ENCODE measurements at places on chromosomes 12 and 14. TPM values are rescaled to one million over a fixed set of nuclear protein-coding genes. Genes with fewer than 3 reads are reported as not detected.

Gene CISTR
- total RNA-seq: not detected

Gene TMEM132C
- total RNA-seq: 16.5 TPM

Gene RNASE3
- 0.31 TPM for total RNA-seq

Gene SPATS2
- 11.9 TPM for total RNA-seq

Gene BCL2L14
- 0.95 TPM for total RNA-seq

Gene STAC3
- 5.9 TPM for total RNA-seq

Gene PARPBP
- 1.7 TPM for total RNA-seq

Gene SDR9C7
- total RNA-seq: not detected

Gene GPRC5D
- total RNA-seq: not detected

Gene RPL10L
- not detected for total RNA-seq

Gene VASH1
- 22.9 TPM for total RNA-seq

Gene TAS2R8
- total RNA-seq: not detected

Gene SDS
- total RNA-seq: 0.20 TPM

Gene ADGRD1
- total RNA-seq: 85.6 TPM

Gene NPAS3
- 0.48 TPM for total RNA-seq

Gene LUM
- 593 TPM for total RNA-seq

Gene TOGARAM1
- 18.0 TPM for total RNA-seq

Gene CCDC177
- total RNA-seq: not detected

Gene KNTC1
- 34.0 TPM for total RNA-seq

Gene TEX22
- total RNA-seq: 0.40 TPM

Gene KLRC4
- 0.91 TPM for total RNA-seq

Gene NELL2
- total RNA-seq: 15.9 TPM

Gene GLT1D1
- total RNA-seq: 7.0 TPM

Gene CLECL1
- total RNA-seq: 2.1 TPM

Gene CAMKK2
- 45.8 TPM for total RNA-seq

Gene ALDH1L2
- total RNA-seq: 6.8 TPM

Gene PRB2
- total RNA-seq: not detected

Gene RNF212B
- not detected for total RNA-seq

Gene TRIP11
- total RNA-seq: 56.4 TPM

Gene RTL1
- total RNA-seq: not detected

Gene CKB
- total RNA-seq: 265 TPM

Gene NOXRED1
- 0.43 TPM for total RNA-seq

Gene NANOG
- total RNA-seq: 0.49 TPM

Gene TMEM121
- 3.0 TPM for total RNA-seq

Gene DAO
- not detected for total RNA-seq

Gene CLEC4D
- 4.5 TPM for total RNA-seq

Gene IFI27
- 308 TPM for total RNA-seq

Gene TMTC1
- 4.0 TPM for total RNA-seq
